ENCODE measurements at places on chromosomes 1 and 21. TPM values are rescaled to one million over a fixed set of nuclear protein-coding genes. Genes with fewer than 3 reads are reported as not detected.

PCAT6 gene
- total RNA-seq, result 0.60 TPM

SHE gene
- total RNA-seq, result not detected

PALMD gene
- 31.1 TPM for total RNA-seq

KLHL21 gene
- 20.9 TPM for total RNA-seq

FAM229A gene
- total RNA-seq, result 0.31 TPM

MYBPH gene
- not detected for total RNA-seq

GSTM1 gene
- total RNA-seq, result not detected

DNA sequence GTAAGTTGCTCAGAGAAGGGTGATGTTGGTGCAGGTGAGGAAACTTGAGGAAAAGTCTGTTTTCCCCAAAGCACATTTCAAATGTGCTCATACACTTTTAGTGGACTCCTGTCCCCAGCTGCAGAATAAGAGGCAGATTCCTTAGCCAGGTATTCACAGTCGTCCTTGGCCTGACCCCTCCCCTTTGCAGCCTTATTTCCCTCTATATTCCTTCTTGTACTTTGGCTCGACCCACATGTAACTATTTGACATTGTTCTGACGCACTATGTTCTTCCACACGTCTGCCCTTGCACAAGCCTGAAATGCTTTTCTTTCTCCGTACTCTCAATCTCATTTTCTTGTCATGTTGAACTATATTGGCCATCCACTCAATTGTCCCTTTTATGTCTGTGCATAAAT lies 498.4 kb upstream of the USP24 start:
- no peak for DNase-seq

DNA sequence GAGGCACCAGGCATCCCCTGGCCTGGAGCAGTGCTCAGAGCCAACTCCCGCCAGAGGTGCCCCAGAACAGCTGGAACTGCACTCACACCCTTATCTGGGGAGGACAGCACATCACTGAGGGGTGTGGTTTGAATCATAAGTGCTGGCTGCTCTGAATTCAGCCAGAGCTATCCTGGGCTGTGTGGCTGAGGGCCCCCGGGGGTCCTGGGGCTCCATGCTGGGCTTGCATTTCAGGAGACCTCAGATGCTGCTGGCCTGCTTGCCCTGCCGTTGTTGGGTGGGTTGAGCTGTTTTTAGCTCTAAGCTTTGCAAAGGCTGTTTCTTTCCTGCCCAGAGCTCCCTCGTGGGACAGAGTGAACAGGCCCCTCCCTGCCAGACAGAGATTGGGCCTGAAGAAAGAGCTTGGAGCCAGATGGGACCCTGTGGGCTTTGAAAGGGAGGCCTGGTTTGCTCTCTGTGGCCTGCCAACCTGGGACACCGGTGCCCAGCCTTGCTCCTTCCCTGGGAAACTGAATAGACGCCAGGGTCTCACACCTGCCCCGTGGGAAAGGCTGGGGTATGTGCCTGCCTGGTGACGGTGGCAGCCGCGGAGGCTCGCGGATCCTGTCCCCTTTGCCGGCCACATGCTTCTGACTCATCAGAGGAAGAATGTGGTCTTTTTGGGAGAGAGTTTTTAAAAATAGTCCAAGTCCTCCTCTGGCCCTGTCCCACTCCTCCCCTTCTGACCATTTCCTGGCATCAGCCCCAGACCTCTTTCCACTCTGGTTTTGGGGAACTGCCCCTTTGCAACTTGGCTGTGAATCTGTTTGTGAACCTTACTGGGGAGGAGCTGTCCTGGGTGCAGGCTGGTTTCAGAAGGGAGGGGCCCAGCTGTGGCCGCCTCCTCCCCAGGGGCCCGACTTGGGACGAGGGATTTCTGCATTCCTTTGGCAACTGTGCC lies 30.0 kb downstream of the ARHGEF10L start:
- DNase-seq, result peak; percentile 44

DNA sequence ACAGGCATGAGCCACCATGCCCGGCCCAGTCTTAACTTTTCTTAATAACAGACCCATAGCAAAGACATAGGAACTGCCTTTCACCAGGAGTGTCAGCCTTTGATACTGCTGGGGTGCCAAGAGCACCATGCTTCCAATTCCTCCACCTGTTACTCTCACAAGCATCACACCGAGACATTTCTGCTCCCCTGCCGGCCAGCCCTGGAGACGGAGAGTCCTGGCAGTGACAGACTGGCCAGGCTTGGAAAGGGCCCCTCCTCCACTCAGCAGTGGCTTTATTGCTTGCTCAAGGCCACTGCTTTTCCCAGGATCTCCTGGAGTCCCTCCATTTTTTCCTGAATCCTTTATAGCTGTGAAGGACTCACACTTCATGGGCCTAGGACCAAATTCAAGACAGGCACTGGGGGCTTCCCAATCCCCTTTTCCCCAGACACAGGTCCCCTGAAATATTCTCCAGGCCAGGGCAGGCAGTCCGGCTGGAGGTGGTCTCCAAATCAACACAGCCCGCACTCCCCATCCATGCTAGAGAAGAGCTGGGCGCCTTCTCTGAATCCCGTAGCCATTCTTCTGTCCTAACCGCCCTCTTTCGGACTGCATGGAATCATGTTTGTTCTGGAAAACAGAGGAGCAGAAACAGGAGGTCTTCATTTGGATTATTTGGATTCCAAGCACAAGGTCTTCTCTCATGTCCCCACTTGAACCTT lies 25.5 kb upstream of the PTPRF start:
- no peak for DNase-seq

DNA sequence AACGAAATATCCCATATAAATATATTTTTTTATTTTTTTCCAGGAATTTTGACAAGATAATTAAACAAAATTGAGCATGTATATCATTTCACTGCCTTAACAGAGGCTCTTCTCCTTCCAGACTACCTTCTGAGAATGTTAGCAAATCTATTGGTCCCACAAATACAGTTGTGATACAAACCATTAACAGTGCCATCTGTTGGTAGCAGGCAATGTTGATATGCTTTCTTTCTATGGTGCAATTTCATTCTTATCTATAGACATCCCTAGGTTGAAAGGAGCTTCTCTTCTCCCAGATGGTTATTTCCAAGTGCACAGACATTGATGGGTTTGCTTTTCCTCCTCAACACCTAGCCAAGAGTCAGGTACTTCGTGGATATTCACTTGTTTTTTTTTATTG lies 303.6 kb downstream of the USH2A start:
- peak; percentile 11 for DNase-seq

GRCh38 chr21:29751473-29752185 lies 188.2 kb downstream of the GRIK1 start:
- DNase-seq, result no peak

DNA sequence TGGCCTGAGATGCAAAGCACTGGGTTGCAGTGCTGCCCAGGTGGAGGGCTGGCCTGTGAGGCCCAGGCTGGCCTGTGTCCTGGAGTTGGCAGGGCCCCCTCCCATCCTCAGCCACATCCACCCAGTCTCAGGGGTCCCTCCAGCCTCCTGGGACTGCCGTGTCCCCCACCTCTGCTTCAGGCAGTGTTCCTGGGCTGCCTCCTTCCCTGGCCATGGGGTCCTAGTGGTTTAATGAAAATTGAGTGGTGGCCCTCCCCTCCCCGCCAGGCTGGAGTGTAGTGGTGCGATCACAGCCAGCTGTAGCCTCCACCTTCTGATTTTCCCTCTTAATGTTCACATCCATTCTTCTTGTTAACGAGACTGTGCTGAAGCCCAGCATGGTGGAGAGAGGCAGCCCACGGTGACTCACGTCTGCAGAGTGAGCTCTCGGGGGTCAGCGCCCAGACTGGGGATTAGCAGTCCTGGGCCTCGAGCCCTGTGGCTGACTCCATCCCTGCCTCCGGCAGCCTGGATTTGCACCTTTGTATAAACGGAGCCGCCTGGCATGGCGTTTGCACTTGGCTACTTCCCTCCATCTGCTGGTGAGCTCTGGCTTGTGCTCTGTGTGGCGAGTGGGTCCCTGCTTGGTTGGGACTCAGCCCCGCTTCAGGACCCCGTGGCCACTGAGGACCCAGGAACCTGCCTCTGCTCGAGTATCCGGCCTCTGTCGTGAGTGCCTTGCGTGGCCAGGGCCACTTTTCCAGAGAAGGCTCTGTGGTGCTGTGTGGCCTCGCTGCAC lies 6.9 kb downstream of the MIB2 start:
- DNase-seq, result no peak

- no peak for DNase-seq
Observed at GRCh38 chr1:184941410-184941733, 32.9 kb downstream of the NIBAN1 start.

DNA sequence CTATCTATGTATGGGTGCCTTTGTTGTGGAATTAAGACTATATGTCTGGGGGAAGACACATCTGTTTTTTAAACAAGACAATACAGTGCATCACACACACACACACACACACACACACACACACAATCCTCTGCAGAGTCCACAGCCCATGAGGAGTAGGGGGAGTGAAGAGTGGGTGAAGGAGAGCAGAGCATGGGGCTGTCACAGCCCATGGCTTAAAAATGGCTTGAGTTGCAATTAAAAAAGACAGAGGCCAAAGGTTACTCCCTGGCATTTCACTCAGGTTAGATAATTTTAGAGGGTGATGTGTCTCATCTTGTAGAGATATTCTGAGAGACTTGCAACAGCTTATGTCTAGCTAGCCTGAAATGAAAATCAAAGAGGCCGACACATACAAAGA lies 176.5 kb upstream of the PLXNA2 start:
- DNase-seq, result no peak

DNA sequence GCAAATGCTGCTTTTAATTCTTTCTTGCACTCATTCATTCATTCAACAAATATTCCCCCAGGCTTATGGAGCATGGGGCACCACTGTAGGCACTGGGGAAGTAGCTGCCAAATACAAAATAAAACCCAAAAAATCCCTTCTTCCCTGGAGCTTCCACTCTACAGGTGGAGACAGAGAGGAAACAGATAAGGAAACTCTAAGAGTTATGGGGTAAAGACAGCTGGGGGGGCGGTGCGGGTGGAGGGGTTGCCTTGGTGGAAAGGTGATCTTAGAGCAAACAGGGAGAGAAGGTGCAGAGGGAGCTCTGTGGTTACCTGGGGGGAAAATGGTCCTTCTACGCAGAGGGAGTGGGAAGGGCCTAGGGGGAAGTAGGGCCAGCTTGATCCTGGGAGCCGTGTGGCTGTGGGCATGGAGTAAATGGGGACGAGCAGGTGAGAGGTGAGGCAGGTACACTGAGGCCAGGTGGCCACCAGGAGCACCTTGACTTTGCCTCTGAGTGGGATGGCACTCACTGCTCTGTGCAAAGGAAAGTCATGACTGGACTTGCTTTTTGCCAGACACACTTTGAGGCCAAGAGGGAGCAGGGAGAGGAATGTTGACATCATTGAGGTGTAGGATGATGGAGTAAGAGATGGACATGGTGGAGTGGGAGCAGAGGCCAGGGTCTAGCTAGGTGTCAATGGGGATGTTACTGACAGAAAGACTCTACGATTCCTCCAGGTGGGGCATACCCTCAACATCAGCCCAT lies 152.0 kb downstream of the ETS2 start:
- DNase-seq, result no peak

DNA sequence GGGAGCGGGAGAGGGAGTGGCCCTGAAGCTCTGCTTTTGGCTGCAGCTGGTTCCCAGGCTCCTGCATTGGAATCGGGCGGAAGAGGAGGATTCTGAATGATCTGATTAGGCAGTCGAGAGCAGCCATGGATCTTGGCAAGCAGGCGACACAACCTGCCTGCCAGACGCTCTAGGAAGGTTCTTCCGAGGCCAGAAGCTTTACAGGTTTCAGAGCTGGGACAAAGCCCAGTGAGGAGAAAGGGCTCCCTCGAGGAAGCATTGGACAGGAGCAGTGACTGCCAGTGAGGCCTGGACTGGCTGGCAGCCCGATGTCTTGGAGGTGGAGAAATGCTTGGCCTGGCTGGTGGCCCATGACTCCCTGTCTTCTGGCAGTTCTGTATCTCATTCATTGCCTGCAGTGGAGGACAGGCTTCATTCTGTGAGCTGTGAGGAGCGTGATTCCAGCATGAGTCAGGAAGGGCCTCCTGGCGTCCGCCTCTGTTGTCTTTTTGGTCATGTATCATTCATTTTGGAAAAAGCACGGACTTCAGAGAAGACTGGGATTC lies 132.7 kb upstream of the IPO9 start:
- no peak for DNase-seq

DNA sequence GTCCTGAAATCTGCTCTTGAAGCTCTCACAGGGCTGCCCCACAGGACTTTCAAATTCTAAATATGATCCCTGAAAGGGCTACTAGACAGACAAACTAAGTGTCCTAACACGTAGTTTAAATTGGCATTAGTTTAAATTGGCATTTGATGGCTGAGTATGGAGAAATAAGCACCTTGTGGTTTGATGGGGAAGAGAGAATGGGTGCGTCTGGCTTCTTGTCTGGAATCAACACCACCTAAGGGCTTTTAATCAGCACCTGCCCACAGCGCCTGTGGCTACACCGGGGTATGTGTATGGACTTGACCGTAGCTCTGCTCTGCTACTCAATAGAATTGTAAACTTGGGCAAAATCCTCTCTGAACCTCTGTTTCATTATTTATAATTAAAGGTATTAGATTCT lies 5.7 kb upstream of the LAMB3 start:
- DNase-seq, result no peak

- DNase-seq, result no peak
Observed at GRCh38 chr1:117930173-117930447, 571 bp downstream of the WDR3 start.
